Body of pancreas (tissue), 4 donors: ENCODE measurements at places on chromosomes 6 and 20. TPM values are rescaled to one million over a fixed set of nuclear protein-coding genes. Genes with fewer than 3 reads are reported as not detected.
A peak's percentile ranks its signal among the peaks of the same experiment; 100 is the strongest.

- no peak for DNase-seq
Observed at GRCh38 chr6:88361298-88361697, 195.2 kb upstream of the CNR1 start.

- DNase-seq = no peak
Observed at GRCh38 chr6:113344969-113345368, 512.2 kb upstream of the MARCKS start.

Gene FAM83D
- 0.52 TPM for total RNA-seq

GRCh38 chr6:70371454-70372105 lies 41.7 kb upstream of the FAM135A start:
- no peak for DNase-seq

DNA sequence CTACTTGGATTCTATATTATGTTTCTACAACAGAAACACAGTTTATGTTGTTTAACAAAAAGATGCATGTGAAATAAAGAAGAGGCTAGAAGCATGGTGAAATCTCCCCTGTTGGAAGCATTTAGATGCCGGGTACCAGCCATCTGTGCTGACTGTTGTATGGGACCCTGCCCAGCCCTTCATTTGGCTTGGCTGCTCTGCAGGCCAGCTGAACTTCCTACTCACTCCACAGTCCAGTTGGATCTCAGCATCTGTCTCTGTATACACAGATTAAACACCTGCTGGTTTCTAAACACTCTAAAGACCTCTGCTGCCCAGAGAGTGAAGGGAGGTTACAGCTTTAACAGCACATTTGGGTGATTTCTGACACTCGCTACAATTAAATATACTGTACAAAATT lies 228.3 kb downstream of the SLC35F1 start:
- DNase-seq = no peak

GRCh38 chr20:21228511-21228910 lies 74.6 kb upstream of the XRN2 start:
- DNase-seq = no peak

- DNase-seq = no peak
Observed at GRCh38 chr6:98041921-98042320, 758.9 kb upstream of the MMS22L start.

DNA sequence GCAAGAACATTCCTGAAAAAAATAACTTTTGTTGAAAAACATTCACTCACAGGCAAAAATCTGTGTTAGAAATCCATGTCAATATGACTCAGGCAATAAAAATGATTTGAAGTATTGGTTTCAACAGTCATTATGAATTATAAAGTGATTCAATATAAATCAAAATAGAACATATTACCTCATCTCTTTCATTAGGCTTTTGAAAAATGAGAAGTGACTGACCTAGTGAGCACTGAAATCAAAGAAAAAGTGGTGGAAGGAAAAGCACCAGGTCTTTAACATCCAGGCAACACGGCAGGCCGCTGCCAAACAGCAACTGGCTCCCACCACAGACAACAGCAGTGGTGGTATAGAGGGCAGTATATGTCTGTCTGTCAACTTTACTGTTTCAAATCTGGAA lies 68.9 kb downstream of the MAN1A1 start:
- no peak for DNase-seq

- DNase-seq = no peak
Observed at GRCh38 chr6:38725414-38726183, 10.5 kb downstream of the DNAH8 start.

Gene ENPP1
- total RNA-seq = 16.2 TPM

Gene CRISP3
- 6.0 TPM for total RNA-seq

GRCh38 chr6:122683989-122684651 lies 73.9 kb downstream of the PKIB start:
- DNase-seq = peak; percentile 11

DNA sequence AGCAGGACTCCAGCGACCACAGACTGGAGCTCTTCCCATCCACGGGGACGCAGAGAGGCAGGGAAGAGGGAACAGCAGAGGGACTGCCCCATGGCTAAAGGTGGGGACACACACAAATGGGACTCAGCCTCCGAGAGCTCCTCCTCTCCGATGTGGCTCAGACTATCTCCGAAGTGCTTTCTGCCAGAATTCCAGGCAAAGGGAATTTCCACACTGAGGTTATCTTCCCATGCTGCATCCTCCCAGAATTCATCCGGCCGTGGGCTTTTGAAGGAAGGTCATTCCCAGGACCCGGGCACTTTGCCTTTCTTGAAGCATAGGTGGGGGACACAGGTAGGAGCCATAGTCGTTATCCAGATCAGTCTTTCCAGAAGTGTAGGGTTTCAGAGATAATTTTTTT lies 67.9 kb downstream of the SULF2 start:
- DNase-seq = no peak

Gene CTCFL
- total RNA-seq = not detected

Gene C6orf141
- total RNA-seq = 11.4 TPM

Gene HLA-F
- total RNA-seq = 51.7 TPM

Gene C6orf118
- total RNA-seq = 0.52 TPM

GRCh38 chr20:2705931-2706645 lies 13.5 kb downstream of the EBF4 start:
- DNase-seq = no peak
